Breast epithelium (tissue), 4 donors: ENCODE measurements at places on chromosomes 5 and 9. TPM values are rescaled to one million over a fixed set of nuclear protein-coding genes. Genes with fewer than 3 reads are reported as not detected.

SLC36A2 gene
- 0.16 TPM for total RNA-seq

SH3RF2 gene
- total RNA-seq: 9.5 TPM

ENG gene
- total RNA-seq: 21.5 TPM

HAVCR1 gene
- 0.44 TPM for total RNA-seq

CDO1 gene
- 342 TPM for total RNA-seq

TERT gene
- total RNA-seq: under 0.01 TPM

C9orf50 gene
- total RNA-seq: not detected

SPOCK1 gene
- total RNA-seq: 24.3 TPM

PCA3 gene
- 0.44 TPM for total RNA-seq

GABRB2 gene
- total RNA-seq: 0.33 TPM

FGF1 gene
- total RNA-seq: 20.3 TPM

RNF224 gene
- not detected for total RNA-seq

ATOSB gene
- 21.1 TPM for total RNA-seq

DNA sequence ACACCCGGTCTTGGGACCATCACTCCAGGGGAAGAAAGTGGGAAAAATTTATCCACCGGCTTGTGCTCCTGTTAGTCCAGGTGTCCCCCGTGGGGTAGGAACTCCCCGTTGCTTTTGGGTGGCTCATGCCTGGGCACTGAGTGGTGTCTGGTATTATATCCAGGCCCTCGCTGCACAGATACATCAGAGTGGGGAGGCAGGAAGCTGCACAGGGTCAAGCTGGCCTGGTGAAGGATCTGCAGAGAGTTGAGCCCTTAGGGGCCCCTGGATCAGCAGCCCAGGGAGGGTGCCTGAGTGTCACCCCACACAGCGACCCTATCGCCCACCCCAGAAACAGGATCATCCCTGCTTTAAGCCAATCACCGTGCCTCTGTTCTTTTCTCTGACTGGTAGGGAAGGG lies 24.4 kb upstream of the COL5A1 start:
- DNase-seq: peak; percentile 47

- no peak for DNase-seq
These were observed 172.6 kb downstream of the FGF18 start for GRCh38 chr5:171592076-171592475.

DNA sequence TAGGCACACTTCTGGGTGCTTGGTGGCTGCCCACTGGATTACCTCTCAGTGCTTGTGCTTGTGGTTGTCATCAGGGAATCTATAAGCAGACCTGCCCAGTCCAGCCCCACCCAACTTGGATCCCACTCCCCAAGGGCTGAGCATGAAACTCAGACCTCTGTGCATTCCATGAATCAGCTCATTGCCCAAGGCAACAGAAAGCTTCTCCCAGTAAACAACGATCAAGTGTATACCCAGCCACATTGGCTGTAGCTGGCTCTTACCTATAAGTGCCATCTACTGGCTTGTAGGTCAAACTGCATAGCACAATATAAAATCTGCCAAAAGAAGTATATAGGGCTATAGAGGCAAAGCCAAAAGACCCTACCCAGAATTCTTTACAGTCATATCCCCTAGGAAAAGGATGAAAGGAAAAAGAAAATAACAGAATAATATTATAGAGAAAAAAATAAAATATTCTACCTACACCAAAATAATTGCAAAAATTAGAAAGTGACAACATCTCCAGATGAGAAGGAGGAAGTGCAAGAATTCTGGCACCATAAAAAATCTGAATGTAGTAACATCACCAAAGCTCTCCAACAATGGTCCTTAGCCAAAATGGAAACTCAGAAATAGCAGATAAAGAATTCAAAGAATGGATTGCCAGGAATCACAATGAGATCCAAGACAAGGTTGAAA lies 321.0 kb upstream of the TRPC7 start:
- no peak for DNase-seq

- DNase-seq: no peak
These were observed 12.8 kb downstream of the PAEP start for GRCh38 chr9:135574331-135574730.

- DNase-seq: no peak
These were observed 41.7 kb upstream of the DENND4C start for GRCh38 chr9:19188771-19189170.

DNA sequence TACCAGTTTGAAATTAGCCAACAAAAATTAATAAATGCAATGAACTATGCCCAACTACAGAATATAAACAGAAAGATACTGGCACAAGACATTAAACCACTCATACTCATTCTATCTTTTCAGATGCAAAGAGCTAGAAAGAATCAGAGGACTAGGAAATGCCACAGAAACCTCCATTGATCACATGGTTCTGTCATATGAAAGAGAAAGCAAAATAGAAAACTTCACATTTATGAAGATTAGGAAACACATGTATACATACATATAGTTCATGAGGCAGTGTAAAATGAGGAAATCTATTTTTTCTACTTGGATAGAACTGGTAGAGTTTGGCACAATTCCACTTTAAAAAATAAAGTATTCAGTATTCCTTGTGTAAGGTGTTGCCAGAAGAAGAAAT lies 275.1 kb upstream of the PTGER4 start:
- no peak for DNase-seq

DNA sequence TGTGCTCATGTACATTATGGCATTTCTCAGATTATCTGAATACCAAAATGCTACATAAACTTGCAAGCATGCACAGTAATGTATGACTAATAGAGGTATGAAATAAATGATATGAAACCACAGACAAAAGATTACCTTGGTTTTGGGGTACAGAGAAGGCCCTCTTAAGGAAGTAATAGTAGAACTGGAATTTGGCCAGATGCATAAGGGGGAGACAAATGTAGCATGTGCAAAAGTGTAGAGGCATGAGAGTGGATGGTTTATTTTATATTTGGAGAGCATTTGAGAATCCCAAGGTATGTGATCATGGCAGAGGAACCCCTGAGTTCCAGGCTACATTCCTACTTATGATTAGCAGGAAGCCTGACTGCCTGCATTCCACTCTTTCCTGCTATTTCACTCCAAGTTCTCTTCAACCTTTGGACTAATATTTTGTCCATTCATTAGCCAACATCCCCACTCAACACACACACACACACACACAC lies 74.2 kb downstream of the MAMDC2 start:
- no peak for DNase-seq

- no peak for DNase-seq
These were observed 335.4 kb downstream of the MSX2 start for GRCh38 chr5:175059687-175060211.

GRCh38 chr9:128933731-128934130 lies 12.9 kb downstream of the PHYHD1 start:
- no peak for DNase-seq

GRCh38 chr5:88419931-88420330 lies 151.3 kb upstream of the TMEM161B start:
- no peak for DNase-seq

GRCh38 chr5:94700592-94700991 lies 82.1 kb downstream of the SLF1 start:
- DNase-seq: no peak

- no peak for DNase-seq
These were observed 18.6 kb downstream of the MED10 start for GRCh38 chr5:6359555-6360322.

DNA sequence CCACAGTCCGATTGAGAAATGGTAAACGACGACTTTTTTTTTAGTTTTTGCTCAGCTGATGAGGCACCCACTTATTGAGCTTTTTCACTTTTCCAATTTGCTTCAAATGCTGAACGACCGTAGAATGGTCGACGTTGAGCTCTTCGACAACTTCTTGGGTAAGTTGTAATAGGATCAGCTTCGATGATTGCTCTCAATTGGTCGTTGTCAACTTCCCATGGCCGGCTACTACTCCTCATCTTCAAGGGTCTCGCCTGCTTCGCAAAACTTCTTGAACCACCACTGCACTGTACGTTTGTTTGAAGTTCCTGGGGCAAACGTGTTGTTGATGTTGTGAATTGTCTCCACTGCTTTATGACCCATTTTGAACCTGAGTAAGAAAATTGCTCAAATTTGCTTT lies 35.7 kb downstream of the NSD1 start:
- DNase-seq: no peak

DNA sequence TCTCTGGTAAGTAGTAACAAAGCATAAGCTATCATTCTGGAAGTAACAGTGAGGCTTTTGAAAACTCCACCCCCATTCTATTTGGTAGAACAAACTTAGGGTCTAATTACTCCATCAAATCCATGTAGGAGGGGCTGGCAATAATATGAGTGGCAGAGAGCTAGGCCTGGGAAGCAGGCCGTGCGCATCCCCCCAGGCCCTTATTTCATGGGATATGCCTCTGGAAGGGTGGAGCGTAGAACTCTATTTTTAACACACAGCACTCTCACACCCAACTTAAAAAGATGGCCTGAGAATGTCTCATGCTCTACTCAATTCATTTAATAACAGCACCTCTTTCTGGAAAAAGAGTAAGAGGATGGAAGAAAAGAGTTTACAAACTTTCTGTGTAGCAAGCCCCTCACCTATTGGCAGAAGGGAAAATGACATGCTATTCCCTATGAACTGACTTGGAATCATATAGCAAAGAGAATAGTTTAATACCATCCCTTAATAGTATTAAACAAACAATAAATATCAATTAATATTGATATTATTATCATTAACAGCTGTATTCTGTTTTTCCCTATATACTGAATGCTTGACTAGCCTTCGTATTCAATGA lies 233.2 kb downstream of the KCTD16 start:
- DNase-seq: no peak

- DNase-seq: no peak
These were observed 196.4 kb downstream of the CDK5RAP2 start for GRCh38 chr9:120383611-120383998.

- no peak for DNase-seq
These were observed 44.1 kb upstream of the STXBP1 start for GRCh38 chr9:127567730-127568617.

- no peak for DNase-seq
These were observed 167.5 kb downstream of the SYK start for GRCh38 chr9:90969021-90969675.

- DNase-seq: no peak
These were observed 30.3 kb downstream of the MAN2A1 start for GRCh38 chr5:109719978-109720377.

DNA sequence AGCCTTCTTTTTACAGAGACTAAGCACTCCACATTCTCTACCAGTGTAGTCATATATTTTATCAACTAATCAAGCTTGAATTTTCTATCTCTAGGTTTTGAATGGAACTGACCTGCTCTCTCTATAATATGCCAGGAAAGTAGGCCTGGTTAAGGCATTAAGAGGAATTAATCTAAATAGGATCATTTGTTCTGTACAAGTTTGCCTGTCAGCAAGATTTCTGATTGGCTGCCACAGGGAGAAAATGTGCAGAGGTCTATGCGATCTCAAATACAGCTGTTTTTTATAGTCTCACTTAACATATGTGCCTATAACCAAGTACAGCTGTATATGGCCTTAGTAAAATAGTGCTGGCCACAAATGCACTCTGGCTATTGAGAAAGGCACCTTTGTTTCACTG lies 418.8 kb downstream of the KDM4C start:
- no peak for DNase-seq

DNA sequence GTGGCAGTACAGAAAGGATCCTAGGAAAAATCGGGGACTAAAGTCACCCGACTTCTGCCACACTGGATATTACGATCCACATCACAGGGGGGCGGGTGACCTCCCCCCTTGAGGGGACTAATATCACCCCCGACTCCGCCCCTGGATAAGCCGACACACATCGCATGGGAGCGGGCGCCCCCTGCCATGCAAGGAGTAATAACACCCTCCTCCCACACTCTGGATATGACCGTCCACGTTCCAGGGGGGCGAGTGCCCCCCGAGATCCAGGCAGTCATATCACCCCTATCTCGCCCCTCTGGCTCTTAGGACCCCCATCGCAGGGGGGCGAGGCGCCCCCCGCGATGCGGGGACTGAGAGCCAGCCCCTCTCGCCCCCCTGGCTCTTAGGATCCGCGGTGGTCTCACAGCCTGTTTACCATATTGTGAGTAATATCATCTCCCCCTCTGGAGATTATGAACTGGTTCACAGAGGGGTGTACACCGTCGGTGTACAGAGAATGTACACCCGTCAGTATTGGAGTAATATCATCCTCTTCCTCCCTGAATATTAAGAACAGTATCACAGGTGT lies 423.0 kb downstream of the DIRAS2 start:
- no peak for DNase-seq

DNA sequence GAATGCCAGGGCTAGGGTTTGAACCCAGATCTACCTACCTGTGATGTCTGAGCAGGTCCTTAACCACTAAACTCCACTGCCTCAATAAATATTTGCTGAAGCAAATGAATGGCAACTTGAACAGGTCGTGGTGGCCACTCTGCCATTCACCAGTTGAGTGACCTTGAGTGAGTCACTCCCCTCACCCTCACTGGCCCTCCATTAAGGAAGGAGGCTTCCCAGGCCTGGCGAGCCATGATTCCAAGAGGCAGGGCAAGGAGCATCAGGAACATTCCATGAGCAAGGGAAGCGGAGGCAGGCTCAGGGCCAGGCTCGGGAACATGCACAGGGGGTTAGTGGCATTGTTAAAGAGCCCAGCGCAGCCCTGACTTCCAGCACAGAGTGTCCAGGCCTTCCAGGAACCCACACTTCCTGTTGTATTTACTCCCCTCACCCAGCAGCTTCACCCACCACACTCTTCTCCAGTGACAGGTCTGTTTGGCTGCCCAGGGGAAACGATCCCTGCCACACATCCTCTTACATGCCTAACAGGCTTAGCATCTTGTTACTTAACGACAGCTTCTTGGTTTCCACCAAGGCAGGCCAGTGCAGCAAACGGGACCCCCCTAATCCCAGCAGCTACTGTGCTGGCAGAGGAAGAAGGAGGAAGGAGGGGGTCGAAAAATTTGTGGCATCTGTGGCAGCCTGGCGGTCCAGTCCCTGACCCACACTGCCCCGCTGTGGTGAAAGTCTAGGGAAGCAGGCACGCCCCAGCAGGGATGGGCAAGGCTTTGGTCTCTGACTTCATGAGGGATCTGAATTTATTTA lies 43.7 kb upstream of the TTC1 start:
- DNase-seq: no peak

- no peak for DNase-seq
These were observed 621 bp upstream of the GCNT4 start for GRCh38 chr5:75053054-75053303.

DNA sequence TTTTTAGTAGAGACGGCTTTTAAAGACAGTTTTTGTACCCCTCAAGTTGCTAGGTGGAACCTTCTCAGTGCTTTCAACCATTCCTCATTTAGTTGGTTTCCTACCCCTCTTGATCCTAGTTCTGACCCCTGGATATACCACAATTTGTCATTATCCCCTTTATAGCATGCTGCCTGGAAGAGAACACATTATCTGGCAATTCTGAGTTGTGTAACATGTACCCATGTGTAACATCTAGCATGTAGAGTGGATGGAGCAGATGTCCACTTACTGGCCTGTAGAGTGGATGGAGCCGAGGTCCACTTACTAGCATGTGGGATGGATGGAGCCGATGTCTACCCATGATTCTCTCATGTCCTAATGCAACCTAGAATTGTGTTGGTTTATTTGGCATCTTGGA lies 7.5 kb downstream of the SLC36A1 start:
- DNase-seq: no peak

GRCh38 chr5:67842806-67843205 lies 372.8 kb upstream of the PIK3R1 start:
- DNase-seq: no peak
